ENCODE measurements at places on chromosomes 7 and 10.

- DNase-seq = no peak
Measured at GRCh38 chr7:140659856-140660255, 12.9 kb upstream of the ADCK2 start.

DNA sequence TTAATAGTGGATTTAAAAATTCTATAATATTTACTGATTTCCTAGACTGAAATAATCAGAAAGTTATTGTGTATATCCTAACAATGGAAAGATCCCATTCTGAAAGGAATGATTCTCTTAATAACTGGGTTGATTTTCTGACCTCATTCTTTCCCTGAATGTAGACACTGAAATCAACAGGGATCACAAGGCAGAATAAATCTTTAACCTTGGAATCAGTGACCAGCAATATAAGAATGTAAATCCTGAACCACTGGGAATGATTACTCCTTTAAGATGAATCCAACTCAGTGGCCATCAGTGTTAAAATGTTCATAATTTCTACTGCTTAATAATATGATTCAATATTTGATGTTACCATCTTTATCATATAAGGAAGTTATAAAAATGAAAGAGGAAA lies 47.6 kb downstream of the ANKRD26 start:
- DNase-seq = no peak

DNA sequence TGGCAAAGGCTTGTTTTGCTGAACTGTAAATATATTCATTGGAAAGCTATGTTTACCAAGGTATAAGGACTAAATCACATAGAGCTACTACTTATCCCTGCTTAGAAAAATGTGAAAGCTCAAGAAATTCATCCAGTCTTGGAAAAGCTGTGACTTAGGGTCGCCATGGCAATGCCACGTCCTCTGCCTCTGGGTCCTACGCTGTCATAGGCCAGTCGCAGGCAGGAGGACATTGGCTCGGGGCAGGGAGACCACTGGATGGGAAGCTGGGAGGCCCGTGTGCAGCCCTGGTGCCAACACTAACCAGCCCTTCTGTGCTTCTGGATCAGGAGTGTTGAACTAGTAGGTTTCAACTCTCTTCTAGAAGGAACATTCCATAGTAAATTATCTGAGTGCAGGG lies 67.3 kb upstream of the PDZD8 start:
- DNase-seq = no peak

GRCh38 chr10:126907423-126907970 lies 2.3 kb downstream of the DOCK1 start:
- no peak for DNase-seq

- DNase-seq = no peak
Measured at GRCh38 chr7:100430493-100431285, 1.1 kb downstream of the MEPCE start.

DNA sequence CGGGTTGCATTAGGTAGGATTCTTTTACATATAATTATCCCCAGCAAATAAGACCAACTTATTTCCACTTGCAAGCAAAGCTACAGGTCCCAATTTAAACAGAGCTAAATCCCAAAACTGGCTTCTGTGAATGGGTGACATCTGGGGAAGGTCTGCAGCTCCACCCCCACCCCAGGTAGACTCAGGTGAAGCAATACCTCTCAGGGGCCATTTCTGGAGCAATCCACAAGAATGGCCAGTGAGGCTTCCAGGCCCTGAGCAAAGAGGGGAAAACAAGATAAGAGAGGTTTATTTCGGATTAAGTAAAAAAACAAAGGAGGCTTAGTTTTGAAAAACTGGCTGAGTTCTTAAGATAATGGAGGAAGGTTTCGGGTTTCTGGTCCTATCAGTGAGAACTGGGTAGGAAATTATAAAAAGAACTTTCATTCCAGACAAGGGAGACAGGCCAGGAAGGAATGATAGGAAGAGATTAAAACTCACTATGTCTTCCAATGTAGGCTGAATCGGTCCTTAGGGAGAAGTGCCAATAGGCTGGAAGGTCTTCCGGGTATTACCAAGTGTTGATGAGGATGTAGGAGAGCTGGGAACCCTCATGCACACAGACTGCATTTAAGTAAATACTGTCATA lies 25.4 kb downstream of the SH3PXD2A start:
- no peak for DNase-seq

DNA sequence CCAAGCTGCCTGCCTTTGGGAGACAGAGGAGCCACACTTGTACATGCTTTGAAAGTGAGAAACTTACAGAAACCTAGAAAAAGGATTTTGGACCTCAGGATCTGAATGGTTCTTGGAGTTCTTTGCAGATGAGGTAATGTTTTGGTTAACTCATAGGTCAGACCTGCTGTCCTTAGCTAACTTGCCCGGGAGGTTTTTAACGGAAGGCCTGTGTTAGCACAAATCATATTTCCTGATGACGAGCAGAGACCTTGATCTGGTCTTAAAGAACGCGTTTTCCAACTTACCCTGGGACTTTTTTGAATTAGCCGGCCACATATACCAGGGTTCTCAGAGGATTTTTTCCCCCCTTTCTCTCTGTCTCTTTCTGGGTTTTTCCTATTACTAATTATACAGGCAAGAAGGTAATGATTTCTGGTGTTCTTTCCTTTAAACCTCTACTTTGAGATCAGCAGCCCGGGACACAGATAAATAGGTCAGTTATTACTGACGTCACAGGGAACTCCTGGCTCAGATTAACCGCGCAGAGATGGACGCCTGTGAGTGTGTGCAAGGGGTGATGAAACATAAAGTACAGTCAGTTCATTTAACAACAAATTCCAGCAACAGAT lies 101.7 kb upstream of the KLF6 start:
- no peak for DNase-seq

GRCh38 chr10:126052171-126052570 lies 155.8 kb downstream of the FANK1 start:
- DNase-seq = no peak

- no peak for DNase-seq
Measured at GRCh38 chr7:44541876-44542610, 913 bp upstream of the NPC1L1 start.

DNA sequence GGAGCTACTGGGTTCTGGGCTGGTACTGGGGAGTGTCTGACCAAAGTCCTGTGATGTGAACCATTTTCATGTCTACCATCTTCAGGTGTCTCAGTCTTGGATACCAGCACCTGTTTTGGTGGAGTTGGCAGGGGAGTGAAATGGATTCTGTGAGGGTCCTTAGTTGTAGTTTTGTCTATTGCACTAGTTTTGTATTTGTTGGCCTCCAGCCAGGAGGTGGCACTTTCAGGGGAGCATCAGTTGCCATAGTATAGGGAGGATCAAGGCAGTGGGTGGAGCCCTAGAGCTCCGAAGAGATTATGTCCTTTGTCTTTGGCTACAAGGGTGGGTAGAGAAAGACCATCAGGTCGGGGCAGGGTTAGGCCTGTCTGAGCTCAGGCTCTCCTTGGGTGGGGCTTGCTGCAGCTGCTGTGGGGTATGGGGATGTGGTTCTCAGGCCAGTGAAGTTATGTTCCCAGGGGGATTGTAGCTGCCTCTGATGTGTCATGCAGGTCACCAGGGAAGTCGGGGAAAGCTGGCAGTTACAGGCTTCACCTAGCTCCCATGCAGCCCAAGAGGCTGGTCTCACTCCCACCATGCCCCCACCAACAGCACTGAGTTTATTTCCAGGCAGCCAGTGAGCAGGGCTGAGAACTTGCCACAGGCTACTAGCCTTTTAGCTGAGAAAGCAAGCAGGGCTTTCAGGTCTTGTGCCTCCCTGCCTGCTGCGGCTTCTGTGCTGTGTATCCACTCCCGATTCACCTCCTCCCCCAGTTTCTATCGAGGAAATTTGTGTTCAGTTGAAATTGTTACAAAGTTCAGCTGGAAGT lies 153.1 kb downstream of the ZNF365 start:
- DNase-seq = no peak

DNA sequence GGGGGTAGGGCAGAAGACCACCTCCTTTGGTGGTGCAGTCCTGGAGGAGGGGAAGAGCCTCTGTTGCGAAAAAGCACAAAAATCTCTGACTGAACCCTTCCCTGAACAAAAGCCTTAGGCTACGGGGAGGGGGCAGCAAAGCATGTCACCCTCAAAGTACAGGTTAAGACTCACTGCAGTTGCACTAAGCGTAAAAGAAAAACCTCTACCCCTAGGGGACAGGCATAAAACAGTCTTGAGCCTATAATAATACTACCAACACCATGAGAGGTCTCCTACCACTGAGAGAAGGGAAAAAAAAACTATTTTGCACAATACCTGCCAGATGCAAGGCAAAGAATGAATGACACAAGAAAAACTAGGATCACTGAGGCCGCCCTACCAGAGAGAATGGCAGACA lies 17.3 kb downstream of the TNPO3 start:
- DNase-seq = no peak

- no peak for DNase-seq
Measured at GRCh38 chr10:123913688-123914268, 22.2 kb upstream of the CPXM2 start.

GRCh38 chr7:131241386-131241785 lies 86.3 kb upstream of the MKLN1 start:
- DNase-seq = no peak

DNA sequence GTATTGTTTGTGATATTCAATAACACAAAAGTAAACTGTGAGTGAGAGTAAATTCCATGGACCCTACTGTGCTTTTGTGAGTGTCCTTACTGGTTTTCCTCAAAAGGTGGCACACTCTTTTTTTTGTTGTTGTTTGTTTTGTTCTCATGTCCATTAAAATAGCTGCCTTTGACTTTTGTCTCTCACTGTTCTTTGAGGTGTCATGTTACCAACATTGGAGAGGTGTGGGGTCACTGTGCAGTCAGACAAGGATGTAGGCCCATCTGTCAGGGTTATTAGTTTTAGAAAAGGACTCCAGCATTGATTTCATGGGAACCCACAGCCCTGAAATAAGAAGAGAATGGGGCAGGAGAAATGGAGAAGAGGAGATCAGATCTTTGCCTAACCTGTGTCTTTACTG lies 383.1 kb downstream of the SORCS3 start:
- DNase-seq = no peak

GRCh38 chr10:26857991-26858706 lies 2.6 kb downstream of the ABI1 start:
- no peak for DNase-seq

DNA sequence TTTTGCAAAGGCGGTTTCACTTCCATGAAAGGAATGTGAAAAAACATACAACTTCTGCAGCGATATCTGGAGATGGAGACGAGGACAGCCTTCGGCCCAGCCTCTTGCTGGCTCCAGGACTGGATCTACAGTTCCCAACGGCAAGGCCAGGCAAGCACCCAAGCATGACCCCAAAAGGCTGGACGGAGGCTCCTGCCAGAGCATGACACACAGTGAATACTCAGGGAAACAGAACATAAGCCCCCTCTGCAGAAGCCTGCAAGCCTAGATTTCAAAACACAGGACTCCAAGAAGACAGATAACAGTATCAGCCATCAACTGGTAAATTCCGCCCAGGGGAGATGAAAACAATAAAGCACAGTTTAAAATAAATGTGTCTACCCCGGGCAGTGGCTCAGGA lies 3.3 kb upstream of the LRRC27 start:
- no peak for DNase-seq

GRCh38 chr7:120996988-120997345 lies 8.5 kb downstream of the CPED1 start:
- DNase-seq = no peak

- DNase-seq = no peak
Measured at GRCh38 chr7:93949423-93949822, 27.9 kb downstream of the GNG11 start.

DNA sequence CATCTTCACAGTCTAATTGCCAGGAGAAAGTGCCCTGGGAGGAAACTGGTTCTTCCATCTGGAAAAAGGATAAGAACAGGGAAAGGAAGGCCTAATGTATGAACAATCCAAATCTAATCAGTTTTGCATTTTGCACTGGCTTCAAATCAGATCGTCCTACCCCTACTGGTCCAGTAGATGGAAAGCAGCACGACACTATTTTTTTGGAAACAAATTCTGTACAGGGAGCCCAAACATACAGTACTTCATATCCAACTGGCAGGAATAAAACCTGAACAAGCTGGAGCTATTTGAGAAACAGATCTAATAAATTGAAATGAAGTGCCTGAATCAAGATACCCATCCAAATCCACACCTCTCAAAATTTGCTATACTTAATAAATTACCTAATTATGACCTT lies 36.5 kb downstream of the ETV1 start:
- DNase-seq = no peak

GRCh38 chr7:143906895-143907294 lies 4.9 kb upstream of the TCAF1 start:
- DNase-seq = no peak
